T-helper 22 cell (primary cell): ENCODE measurements at places on chromosomes 3 and 15.

GRCh38 chr15:67776600-67776999 is 48.7 kb upstream of the SKOR1 start:
- no peak for DNase-seq

DNA sequence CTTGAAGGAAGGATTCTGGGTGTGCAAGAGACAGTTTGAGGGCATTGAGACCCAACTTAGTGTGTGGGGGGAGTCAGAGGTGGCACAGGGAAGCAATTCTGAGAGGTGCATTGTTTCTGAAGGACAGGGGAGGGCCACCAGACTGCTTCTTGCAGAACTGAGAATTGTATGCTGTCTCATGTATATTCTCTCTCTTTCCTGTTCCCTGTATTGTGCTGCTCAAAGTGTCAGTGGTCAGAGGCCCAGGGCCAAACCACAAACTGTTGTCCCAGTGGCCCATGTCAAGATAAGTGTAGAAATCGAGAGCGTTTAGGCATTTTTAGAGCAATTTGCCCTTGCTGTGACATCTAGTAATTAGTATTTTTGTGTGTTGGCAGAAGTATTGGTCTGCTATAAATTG is 567.1 kb downstream of the EDEM1 start:
- no peak for DNase-seq

DNA sequence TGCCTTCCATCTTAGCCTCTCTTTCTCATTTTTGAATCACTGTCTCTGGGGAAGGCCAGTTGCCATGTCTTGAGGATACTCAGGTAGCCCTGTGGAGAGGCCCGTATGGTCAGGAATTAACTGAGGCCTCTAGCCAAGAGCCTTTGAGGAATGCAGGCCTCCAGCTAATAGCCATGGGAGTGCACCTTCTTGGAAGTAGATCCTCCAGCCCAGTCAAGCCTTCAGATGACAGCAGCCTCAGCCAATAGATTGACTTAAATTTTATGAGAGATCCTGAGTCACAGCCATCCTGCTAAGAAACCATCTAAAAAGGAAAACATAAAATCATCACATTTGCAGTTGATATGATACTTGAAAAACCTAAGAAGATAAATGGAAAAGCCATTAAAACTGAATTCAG is 112.5 kb upstream of the BNIP2 start:
- DNase-seq, result no peak

GRCh38 chr15:85622221-85622831 is 172.4 kb downstream of the KLHL25 start:
- no peak for DNase-seq

- no peak for DNase-seq
Observed at GRCh38 chr3:169699070-169699469, 35.6 kb upstream of the MECOM start.

DNA sequence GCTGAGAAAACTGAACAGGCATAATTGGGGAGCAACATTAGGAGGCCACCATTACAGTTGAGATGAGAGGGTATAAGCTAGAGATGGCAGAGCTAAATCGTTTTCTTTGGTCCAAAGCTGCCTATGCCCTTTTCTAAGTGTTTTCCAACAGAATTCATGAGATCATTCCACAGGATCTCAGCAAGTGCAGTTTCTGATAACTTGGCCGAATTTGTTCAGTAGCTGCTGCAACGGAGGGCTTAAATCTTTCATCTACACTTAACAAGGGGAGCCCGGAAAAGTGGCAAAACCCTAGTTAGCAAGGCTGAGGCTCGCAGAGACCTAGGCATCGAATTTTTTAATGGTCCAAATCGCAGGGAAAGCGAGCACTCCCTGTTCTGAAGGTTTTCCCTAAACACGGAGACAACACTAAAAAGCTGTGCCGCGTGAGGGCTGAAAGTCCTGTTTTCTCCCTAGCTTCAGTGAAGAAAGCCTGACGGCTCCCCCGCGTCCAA is 531 bp upstream of the BLOC1S6 start:
- no peak for DNase-seq

DNA sequence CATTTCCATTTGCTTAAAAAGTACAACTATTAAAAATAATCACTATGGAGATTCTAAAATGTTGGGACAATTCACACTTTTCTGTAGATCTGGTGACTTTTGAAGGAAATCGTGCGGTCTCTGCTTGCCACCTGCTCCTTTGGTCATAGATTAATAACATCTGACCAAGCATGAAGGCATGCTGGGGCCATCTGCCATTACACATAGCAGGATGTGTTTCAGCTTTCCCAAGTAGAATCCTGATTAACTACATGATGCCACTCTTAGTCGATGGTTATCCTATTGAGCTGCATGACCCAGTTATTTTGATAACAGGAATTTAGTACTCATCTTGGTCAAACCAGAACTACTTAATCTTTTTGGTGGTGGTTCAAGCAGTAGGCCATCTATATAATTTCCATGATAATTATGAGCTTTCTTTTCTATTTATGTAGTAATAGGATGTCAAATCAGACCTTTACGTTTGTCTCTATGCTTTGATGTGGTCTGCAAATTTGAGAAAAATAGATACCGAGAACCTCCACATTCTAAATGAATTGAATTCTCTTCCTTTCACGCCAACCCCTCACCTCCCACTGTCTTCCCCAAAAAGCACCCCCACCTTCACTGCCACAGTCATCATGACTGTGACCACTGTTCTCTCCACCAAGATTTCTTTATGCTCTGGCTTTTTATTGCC is 158.1 kb downstream of the DIPK2A start:
- DNase-seq, result no peak

- no peak for DNase-seq
Observed at GRCh38 chr3:23698652-23699313, 107.0 kb upstream of the UBE2E1 start.

DNA sequence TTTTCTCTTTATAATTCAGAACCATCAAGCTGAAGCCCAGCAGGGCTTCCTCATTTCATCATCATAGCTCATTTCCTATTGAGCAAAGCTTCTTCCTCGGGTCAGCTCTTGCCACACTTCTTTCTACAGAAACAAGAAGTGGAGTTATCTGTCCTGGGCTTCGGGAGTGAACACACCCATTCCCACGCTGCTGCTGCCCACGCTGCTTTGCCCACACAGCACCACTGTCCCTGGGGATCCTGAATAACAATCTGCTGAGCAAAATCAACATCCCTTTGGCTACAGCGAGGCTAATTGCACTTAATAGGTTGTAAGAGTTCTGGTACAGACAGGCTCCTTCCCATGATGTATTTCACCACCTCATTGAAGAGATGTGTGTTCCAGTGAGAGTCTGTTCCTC is 23.7 kb downstream of the CEP19 start:
- no peak for DNase-seq

DNA sequence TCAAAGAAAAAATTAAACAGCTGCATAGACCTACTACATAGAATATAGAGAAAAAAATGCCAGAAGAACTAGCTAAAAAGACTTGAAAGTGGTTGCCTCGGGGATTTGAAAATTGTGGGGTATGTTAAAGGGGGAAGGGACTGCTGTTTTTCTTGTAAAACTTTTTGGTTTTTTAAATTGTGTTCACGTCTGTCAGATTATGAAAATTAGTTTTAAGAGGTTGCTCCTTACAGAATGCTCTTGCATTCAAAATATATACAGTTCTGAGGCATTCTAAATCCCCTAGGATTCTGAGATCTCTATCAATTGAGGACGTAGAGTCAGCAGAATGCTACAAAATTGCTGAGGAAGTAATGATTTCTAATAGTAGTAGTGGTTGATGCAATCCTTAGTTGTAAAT is 28.6 kb downstream of the PIAS1 start:
- no peak for DNase-seq

DNA sequence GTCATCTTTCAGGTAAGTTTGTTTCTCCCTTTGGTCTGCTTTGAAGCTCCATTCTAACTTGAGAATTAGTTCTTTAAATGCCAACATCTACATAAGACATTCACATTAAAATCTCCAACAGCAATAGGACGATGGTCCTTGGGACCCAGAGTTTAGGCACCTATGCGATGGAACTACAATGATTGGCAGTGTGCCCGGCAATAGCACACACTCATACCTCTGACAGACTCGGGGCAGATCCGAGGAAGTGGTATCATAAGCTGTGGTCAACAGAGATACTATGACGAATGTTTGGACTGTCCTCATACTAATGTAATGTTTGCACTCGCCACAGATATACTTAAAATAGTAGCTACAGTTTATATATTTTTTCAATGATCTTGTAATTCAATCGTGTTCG is 34.2 kb upstream of the NR2F2 start:
- no peak for DNase-seq

DNA sequence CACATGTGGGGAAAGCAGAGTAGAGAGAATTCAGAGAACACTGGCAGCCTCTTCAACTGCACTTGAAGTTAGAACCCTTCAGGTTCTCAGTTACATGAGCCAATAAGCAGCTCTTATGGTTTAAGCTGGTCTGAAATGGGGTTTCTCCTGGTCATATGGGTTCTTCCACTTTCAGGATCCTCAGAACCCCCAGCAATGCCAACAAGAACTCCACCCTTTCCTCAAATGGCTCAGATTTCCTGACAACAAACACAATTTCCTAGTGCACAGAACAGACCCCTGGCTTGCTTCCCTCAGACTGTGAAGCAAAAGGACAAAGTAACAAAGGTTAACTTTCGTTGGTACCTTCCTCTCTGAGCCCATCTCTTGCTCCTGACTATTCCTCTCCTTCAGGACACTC is 23.9 kb upstream of the FRMD4B start:
- DNase-seq, result no peak

GRCh38 chr3:27307566-27307965 is 61.6 kb downstream of the NEK10 start:
- no peak for DNase-seq

DNA sequence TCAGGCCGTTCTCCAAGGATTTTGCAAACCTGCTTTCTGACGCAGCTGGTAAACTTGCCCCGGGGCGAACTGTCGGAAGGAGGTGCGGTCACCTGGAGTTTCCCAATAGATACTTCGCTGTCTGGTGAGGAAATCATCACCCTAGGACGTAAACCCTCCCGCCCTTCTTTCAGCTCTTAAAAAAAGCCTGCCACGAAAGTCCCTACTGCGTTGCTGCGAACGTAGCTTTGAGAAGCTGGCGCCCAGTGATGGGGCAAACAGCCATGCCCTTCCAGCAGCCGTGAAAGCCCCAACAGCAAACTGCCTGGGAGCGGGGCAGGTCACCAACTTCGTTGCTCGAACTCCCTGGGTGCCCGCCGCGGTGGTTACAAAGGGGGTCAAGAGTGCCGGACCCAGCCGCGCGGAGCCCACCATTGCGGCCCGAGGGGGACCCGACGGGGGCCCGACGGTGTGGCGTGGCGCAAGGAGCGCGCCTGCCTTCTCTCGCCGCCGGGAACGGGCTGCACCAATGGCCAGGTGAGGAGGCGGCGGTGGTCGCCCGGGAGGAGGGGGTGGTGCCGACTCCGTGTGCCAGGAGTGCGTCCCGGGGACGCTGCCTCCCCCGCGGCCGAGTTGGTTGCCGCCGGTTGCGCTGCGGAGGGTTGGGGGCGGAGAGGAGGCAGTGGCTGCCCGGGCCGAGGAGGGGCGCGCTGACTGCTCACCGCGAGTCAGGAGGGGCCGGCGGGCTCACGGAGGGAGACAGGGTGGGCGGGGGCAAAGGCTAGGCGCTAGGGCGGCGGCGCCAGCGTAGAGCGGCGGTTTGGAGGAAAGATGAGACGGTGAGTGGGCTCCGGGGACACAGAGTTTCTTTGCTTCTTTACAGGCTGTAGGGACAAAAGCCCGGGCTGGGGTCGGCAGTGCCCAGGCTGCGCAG is at the start of gene PHLDB2:
TSS of gene PHLDB2 (plus strand) at position 205 of the 913 bp plus-strand sequence. CDS start 24,813 bp downstream, outside the sequence.
- DNase-seq, result peak; percentile 54

DNA sequence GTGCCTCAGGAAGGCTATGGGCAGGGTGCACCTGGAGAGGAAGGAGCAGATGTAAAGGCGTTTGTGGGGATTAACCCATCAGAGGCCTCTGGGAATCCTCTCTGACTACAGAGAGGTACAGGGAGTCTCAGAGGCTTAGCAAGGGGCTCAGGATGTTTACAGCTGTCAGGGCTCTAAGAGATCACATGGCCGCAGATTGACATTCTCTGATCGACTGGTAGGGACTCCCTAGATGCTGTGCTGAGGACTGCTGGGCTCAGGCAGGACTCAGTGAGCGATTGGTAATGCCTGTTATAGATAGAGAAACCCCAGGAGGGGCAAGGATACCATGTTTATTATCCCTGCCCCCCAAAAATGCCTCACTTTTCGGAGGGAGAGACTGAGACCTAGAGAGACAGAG is 103.5 kb downstream of the CORO2B start:
- no peak for DNase-seq

GRCh38 chr3:140165781-140166180 is 230.8 kb downstream of the CLSTN2 start:
- DNase-seq, result no peak

- no peak for DNase-seq
Observed at GRCh38 chr3:95719481-95719880, 1094.9 kb upstream of the EPHA6 start.

- DNase-seq, result no peak
Observed at GRCh38 chr3:128965280-128965679, 28.6 kb downstream of the CFAP92 start.

DNA sequence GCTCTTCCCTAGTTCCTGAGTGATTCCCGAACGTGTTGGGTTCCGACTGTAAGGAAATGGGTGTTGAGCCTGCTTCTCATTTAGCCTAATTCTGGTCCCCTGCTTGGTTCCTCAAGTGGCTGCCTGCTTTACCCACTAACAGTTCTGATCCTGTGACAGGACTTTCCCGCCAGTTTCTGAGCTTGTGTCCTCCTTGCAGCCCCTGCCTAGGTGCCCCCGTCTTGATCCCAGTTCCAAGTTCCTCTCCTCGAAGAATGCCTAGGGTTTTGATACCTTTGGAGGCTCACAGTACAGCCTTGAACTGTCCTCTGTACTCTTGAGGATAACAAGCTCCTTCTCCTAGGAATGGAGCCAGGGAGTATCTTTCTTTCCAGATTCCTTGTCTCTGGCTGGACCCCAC is 12.0 kb upstream of the RASGRF1 start:
- DNase-seq, result no peak

GRCh38 chr3:124714223-124714853 is 15.9 kb upstream of the UMPS start:
- DNase-seq, result no peak

DNA sequence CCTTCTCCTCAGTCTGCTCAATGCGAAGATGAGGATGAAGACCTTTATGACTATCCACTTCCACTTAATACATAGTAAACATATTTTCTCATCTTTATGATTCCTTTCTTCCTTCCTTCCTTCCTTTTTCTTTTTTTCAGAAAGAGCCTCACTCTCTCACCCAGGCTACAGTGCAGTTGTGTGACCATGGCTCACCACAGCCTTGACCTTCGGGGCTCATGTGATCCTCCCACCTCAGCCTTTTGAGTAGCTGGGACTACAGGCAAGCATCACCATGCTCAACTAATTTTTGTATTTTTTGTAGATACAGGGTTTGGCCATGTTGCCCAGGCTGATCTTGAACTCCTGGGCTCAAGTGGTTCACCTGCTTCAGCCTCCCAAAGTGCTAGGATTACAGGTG is 52.0 kb upstream of the RAP2B start:
- no peak for DNase-seq

DNA sequence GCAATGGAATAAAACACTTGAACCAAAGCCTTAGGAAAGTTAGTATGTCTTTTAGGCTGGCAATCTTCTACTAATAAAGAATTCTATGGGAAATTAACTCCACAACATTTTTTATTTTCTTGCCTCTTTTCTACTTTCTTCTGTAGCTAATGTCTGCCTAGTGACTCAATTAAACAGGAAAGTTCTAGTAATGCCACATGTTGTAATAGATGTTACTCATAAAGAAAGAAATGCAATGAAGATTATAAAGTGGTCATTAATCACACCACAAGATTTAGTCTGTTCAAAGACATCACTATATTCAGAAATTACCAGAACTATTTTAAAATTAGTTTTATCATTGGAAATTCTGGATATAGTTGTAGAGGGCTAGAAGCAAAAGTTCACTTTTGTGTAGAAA is 329.7 kb downstream of the SI start:
- no peak for DNase-seq
